Activated CD4-positive, alpha-beta T cell treated with anti-CD3 and anti-CD28 coated beads, Interleukin-2, amount 10 ng/mL, durations not matched to agents 7 days and 5 days (primary cell): ENCODE measurements at places on chromosomes 4 and X. TPM values are rescaled to one million over a fixed set of nuclear protein-coding genes. Genes with fewer than 3 reads are reported as not detected.

GRCh38 chr4:26058537-26058936 is 144.5 kb downstream of the SMIM20 start:
- DNase-seq = no peak
- H3K4me3 ChIP-seq = no peak overlapping the region
- peaks cover 2% of the 10 kb centered on the region for H3K36me3 ChIP-seq
- H3K27ac ChIP-seq = no peak overlapping the region

- no peak overlapping the region for H3K4me3 ChIP-seq
- no peak overlapping the region for H3K27ac ChIP-seq
- DNase-seq = no peak
- H3K4me1 ChIP-seq = no peaks in the 10 kb centered on the region
Observed at GRCh38 chr4:146577111-146577510, 55.4 kb upstream of the SLC10A7 start.

CLDN2 gene
- not detected for total RNA-seq

DNA sequence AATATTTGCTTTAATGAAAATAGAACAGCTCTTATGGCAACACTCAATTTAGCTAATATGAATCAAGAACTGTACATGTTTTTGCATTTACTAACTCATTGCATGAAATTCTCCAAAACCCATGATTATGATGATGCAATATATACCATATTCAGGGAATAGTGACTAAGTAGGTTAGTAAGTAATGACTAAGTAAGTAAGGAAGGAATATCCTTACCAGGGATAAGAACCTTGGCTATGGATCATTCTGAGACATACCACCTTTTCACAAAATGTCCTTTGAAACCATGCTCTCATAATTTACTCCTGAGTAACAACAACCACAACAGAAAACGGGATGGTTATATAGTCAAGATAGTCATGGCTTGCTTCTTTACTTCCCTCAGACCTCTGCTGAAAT is 1513.0 kb downstream of the STIM2 start:
- no peak overlapping the region for H3K27ac ChIP-seq
- H3K4me3 ChIP-seq = no peak overlapping the region
- H3K27me3 ChIP-seq = no peaks in the 10 kb centered on the region
- H3K36me3 ChIP-seq = no peaks in the 10 kb centered on the region
- no peaks in the 10 kb centered on the region for H3K4me1 ChIP-seq

DNA sequence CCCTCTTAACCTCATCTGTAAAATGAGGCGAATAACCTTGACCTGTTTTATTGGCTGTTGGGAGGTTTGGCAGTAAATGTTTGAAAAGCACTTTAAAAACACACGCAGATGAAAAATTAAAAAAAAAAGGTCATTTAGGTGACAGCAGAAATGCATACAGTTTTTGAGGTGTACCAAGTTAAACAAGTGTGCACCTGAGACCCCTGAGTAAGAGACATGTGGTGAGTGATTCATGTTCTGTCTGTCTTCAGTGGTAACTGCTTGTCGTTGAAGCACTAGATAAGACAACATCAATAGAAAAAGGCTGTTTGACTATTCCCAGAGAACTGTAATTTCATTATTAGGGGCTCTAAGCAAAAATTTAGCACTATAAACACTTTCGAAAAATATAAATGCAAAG is 608.4 kb upstream of the PITX2 start:
- no peak overlapping the region for H3K27ac ChIP-seq
- no peak overlapping the region for H3K4me3 ChIP-seq
- H3K36me3 ChIP-seq = no peaks in the 10 kb centered on the region
- H3K4me1 ChIP-seq = no peaks in the 10 kb centered on the region
- H3K27me3 ChIP-seq = no peaks in the 10 kb centered on the region
- DNase-seq = no peak

EDA gene
- total RNA-seq = 1.4 TPM

LRPAP1 gene
- total RNA-seq = 69.0 TPM

DNA sequence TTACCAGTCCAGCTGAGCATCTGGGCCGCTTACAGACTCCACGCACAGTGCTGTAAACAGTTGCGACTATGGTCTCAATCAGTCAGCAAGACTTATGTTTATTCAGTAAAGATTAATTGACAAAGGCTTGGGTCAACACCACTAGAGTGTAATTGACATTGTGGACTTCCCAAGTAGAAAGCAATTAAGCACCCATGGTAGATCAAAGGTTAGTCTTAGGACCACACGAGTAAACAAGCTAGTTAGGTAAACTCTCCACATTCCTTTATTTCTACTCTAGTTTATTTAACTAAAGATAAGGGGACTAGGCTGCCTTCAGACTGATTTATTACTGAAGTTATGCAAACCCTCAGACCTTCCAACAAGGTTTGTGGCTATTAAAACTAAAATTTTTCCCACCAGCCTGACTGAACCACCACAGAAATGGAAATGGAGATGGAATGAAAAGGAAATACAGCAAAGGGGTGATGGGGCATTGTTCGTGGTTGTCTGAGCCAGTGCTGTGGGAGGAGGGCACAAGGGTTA is 44.2 kb downstream of the MTHFD2L start:
- H3K27ac ChIP-seq = no peak overlapping the region
- peaks cover 19% of the 10 kb centered on the region for H3K4me1 ChIP-seq
- peaks cover 4% of the 10 kb centered on the region for H3K36me3 ChIP-seq
- H3K27me3 ChIP-seq = no peaks in the 10 kb centered on the region
- H3K4me3 ChIP-seq = no peak overlapping the region

DNA sequence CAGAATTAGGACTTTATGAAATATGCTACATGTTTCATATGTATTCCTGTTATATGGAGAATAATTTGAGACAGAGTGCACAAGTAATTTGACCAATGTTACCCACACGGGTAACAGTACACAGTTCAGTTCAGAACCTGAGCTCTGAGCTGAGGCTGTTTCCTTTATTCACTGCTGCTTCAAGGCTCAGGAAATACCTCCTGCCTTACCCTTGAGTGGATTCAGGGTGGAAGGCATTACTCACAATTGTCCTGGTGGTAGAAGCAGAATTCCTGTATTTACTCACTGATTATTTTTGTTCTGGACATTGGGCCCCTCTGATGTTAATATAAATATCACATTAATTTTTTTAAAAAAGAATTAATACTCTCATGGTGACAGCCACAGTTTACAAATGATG is 73.5 kb upstream of the CAMK2D start:
- H3K27me3 ChIP-seq = no peaks in the 10 kb centered on the region
- H3K4me3 ChIP-seq = no peak overlapping the region
- H3K27ac ChIP-seq = no peak overlapping the region
- H3K36me3 ChIP-seq = no peaks in the 10 kb centered on the region
- H3K4me1 ChIP-seq = no peaks in the 10 kb centered on the region
